ENCODE measurements at places on chromosomes 5 and 9.

- DNase-seq = no peak
These were observed 340.0 kb upstream of the EDIL3 start for GRCh38 chr5:84724683-84725082.

- DNase-seq = no peak
These were observed 55.9 kb upstream of the STXBP1 start for GRCh38 chr9:127555840-127556820.

GRCh38 chr5:75632321-75632720, 21.1 kb downstream of the ANKDD1B start:
- no peak for DNase-seq

DNA sequence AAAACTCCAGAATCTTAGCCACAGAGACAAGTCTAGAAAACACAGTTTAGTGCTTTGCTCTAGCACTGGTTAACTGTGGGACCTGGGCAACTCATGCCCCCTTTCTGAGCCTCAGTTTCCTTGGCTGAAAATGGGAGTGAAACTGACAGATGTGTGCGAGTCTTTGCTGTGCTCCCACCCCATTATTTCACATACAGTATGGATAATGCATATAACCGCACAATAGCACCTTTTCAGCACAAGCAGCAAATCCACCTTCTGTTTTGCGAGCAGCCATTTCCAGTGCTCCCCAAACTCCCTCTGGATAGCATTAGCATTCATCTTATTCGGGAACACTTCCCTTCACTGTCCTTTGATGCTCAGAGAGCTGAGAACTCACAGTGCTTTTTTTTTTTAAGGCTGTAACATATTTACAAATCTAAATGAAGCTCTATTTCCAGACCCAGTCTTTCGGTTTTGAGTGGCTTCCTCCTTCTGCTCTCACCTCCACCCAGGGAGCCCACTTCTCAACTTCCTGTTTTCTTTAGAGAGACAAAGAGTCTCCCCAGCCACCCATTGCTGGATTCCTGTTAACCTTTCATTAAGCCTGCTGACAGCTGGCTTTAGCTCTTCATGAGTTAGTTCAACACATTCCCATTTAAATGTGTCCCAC, 49.2 kb downstream of the TIMD4 start:
- DNase-seq = peak; percentile 96

DNA sequence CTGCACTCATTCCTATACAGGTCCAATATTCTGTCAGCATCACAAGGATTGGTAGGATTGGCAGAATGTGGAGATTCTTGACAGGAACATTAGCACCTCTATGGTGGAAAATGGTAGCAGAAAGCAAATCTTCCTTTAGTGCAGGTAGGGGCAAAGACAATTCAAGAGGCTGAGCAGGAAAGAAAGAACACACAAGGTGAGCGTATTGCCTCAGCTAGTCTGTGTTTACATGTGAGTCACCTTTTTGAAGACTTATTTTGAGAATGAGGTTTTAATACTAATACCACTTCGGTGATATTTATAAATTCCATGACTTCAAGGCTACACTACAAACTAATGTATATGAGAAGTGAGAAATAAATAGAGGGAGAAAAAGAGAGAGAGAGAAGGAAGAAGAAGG, 717.0 kb downstream of the BRINP1 start:
- no peak for DNase-seq

DNA sequence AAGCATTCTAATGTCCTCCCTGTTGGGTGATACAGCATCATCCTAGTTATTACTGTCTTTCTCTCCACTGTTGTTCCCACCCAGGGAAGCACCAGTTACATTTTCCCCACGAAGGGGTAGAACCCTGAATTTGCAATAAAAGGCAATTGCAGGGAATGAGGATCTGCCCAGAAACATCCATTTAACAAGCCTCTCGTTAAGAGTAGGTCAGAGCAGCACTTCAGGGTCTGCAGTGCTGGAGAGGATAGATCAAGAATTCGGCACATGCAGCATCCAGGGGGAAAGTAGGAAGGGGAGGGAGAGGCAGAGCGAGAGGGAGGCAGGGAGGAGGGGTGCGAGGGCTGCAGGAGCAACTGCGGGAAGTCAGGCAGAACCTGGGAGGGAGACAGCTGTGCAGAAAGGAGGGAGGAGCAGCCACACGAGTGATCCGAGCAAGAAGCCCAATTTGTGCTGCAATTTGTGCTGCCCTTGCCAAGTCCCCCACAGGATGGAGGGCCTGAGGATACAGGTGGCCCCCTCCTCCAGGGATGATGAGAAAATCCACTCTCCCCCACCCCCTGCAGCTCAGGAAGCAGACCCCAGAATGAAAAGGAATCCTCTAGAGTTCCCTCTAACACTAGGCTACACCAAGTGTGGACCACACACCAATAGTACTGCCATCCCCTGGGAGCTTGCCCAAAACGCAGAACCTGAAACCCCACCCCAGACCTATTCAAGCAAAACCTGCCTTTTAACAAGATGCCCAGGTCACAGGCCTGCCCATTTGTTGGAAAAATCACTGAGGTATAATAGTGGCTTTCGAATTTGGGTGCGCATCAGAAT, 62.2 kb downstream of the EPB41L4B start:
- DNase-seq = no peak

Measured in NCI-H774 (cell line).